ENCODE measurements at places on chromosomes 7 and 10.
A peak's percentile ranks its signal among the peaks of the same experiment; 100 is the strongest.

DNA sequence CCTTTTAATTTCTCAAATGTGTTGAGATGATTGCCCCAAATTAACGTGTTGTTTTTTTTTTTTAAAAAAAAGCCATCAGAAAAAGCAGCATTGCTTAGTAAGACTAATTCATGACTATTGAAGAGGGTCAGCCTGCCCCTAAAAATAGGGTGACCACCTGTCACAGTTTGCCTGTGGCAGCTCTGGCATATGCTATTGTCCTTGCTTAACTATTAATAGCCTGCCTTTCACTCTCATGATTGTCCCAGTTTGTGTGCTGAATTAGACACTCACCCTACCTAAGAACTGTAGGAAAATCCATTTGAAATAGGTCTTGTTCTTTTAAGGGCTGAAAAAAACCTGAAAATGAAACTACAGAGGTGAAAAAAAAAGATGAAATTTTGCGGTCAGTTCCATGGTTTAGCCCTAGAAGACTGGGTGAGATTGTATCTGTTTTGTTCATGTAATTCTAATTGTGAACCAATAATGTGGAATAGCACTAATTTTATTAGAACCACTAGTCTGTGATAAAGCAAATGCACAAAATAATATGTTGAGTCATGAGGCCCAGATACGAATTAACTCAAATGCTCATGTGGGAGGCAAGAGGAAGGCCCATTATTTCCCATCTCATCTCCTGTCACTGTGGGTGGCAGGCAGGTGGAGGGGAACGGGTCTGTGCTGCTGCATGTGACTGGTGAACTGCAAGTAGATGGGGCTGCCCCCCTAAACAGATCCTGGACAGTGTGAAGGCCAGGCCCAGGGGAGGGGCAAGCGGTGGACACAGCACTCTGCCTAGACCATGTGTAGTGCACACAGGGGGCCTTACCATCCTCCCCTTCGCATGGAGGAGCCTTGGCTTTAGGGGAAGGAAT, 265.4 kb upstream of the NFE2L3 start:
- no peak for DNase-seq

GRCh38 chr10:101330231-101330630, 23.7 kb upstream of the BTRC start:
- no peak for DNase-seq

GRCh38 chr10:98694014-98694413, 247.3 kb upstream of the HPS1 start:
- no peak for DNase-seq

- peak; percentile 75 for DNase-seq
These were observed 67.6 kb downstream of the DOCK1 start for GRCh38 chr10:126972635-126973414.

DNA sequence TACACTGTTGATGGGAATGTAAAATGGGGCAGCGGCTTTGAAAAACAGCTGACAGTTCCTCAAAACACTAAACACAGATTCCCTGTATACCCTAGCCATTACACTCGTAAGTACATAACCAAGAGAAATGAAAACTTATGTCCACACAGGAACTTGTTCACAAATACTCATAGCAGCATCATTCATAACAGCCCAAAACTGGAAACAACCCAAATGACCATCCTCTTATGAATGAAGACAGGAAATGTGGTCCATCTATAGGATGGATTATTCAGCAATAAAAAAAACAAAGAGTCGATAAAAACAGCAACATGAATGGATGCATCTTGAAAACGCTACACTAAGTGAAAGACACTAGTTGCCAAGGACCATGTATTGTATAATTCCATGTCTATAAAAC, 23.7 kb downstream of the NMT2 start:
- DNase-seq, result no peak

DNA sequence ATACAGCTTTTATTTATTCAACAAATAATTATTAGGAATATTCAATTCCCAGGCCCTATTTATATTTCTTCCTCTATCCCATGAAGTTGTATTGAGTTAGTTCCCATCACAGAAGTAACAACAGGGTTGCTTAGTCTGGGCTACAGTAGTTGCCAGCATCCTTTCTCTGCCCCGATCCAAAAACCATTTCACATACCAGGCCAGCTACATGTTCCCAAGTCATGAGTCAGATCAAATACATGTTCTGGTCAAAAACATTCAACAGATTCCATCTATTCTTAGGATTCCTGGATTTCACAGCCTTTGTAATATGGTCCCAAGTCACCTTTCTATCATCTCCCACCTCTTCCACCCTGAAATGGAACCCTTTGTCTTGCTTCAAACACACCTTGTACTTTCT, 91.6 kb downstream of the RAB11FIP2 start:
- DNase-seq, result no peak

DNA sequence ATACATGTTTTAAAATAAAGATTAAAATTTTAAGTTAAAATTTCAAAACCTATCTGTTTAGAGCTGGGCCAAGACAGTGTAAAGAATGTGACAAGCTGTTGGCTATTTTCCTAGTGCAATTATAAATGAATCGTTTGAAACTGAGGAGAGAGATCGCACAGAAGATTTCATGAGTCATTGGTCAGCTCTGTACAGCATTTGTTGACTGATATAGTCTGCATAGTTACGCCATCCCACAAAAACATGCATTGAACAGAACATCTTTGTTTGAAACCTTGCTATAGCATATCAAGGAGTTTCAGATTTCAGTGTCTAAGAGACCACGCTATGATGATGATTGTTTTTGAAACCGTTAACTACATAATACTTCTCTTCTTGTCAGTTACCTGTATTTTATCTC, 1.3 kb upstream of the C10orf67 start:
- DNase-seq, result peak; percentile 86

GRCh38 chr7:3892157-3892556, 591.1 kb downstream of the SDK1 start:
- no peak for DNase-seq

DNA sequence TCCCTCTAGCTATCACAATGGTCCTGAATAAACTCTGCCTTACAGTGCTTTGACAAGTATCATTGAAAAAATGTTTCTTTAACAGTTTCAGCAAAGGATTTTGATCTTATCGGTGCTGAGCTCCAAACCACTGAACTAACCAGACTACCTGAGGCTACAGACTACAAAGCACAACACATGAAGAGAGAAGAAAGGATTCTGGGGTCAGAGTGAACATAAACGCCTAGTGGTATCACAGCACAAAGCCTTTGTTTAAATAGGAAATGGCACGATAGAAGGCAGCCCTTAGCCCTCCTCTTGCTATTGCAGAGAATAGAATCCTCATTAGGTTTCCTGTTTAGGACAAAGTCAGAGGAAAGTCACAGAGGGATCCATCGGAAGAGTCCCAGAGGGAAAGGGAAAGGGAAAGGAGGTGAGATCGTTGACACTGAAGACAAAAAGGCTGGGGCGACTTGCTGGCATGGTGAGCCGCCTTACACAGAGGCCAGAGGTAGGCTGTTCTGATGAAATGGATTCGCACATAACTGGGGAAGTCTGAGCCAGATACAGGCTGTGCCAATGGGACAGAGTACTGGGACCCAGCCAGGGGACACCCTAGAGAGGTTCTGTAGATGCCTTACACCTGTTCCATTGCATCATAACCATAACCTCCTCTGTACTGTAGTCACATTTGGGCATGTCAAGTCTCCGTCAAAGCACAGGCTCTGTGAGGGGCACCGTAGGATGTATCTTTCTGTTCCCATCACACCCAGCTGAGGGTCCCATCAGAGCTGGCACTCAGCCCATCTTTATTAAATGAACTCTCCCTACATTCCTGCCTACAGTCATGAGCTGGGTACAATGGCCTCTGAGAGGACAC, 71.5 kb downstream of the XPNPEP1 start:
- DNase-seq, result no peak

- DNase-seq, result no peak
These were observed 200.5 kb downstream of the MDFIC start for GRCh38 chr7:115122388-115122787.

DNA sequence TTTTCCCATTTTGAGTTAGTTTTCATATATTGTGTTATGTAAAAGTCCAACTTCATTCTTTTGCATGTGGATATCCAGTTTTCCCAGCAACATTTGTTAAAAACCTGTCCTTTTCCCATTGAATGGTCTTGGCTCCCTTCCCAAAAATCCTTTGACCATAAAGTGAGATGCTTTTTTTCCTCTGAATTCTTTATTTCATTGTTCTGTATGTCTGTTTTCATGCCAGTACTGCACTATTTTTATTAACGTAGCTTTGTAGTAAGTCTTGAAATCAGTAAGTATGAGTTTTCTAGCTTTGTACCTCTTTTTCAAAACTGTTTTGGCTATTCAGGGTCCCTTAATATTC, 20.0 kb downstream of the C1GALT1 start:
- no peak for DNase-seq

GRCh38 chr10:103690281-103690680, 165.1 kb downstream of the SH3PXD2A start:
- no peak for DNase-seq
